ENCODE measurements at places on chromosomes 6 and 20. TPM values are rescaled to one million over a fixed set of nuclear protein-coding genes. Genes with fewer than 3 reads are reported as not detected.

Gene CST4
- polyA plus RNA-seq = not detected

Gene ADGRF1
- not detected for polyA plus RNA-seq

Gene GNMT
- polyA plus RNA-seq = 1.9 TPM

Gene VGLL2
- polyA plus RNA-seq = 0.23 TPM

Gene GMPR
- 294 TPM for polyA plus RNA-seq

Gene IFT52
- polyA plus RNA-seq = 4.8 TPM

Gene CCM2L
- polyA plus RNA-seq = 11.4 TPM

Gene THEMIS
- polyA plus RNA-seq = not detected

Gene CGA
- polyA plus RNA-seq = not detected

Gene APOBEC2
- 72.3 TPM for polyA plus RNA-seq

Gene TP53TG5
- polyA plus RNA-seq = 0.40 TPM

Gene CCN6
- not detected for polyA plus RNA-seq

Gene PGC
- polyA plus RNA-seq = not detected

Gene SNAP25
- 0.15 TPM for polyA plus RNA-seq

Data from heart left ventricle (tissue), 16 donors.